ENCODE measurements at places on chromosomes 16 and 17.

DNA sequence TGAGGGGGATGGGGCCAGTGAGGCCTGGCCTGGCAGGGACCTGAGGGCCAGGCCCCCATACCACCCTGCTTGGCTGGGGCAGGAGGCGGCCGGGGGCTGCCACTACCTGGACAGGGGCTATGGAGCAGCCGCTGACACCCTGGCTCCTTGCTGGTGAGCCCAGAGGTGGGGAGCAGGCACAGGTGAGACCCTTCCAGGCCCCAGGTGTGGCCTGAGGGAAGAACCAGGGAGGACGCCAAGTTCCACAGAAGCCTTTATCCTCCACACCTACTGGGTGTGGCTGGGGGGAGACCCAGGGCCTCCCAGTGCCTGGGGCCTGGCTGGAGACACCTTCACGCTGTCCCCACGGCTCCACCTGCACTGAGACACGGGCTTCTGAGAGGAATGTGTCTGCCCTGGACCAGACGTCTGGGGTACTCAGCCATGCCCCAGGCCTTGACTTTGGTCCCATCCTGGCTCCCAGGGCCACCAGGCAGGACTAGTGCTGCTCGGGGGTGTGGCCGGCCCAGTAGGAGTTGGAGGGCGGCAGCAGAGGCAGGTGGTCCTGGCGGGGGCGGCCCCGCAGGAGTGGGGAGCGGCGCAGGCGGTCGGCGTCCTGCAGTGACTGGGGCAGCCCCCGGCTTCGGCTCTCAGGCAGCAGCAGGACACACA, 4.7 kb downstream of the SLC22A31 start:
- no peak for DNase-seq

GRCh38 chr17:44030482-44030881, 15.7 kb upstream of the TMEM101 start:
- DNase-seq: no peak

- no peak for DNase-seq
Observed at GRCh38 chr17:7348478-7349242, 3.3 kb upstream of the KCTD11 start.

GRCh38 chr16:549544-550263, 10.5 kb upstream of the PRR35 start:
- no peak for DNase-seq

DNA sequence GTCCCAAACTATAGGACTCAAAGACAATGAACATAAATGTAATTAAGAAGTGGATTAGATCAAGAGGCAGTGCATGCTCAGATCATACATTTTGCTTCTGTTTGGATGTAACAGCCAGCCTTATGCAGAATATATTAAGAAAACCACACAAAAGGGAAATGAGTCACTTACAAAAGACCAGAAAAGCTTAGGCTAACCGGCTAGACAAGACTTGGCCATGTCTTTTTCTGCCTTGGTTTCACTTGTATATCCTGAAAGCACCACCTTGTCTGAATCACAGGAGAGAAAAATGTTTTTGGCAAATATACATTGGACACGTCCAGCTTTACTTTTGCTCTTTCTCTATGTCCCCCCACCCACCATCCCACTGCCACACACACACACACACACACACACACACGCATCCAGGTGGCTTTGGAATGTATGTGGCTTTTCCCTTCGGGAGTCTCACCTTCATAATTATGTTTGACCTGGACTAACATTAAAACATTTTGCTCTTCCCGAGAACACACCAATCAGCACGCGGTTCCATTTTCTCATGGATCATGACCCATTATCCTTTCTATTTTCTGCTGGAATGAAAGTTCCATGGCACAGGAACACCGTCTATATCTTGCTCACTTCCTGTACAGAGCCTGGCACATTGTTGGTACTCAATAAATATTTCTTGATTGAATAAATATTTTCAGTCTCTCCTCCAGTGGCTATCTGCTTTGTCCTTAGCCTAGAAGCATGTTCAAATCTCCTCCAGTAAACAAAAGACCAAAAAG, 64.6 kb downstream of the CDK5R1 start:
- peak; percentile 78 for DNase-seq

- DNase-seq: no peak
Observed at GRCh38 chr17:44627513-44628242, 28.6 kb upstream of the MEIOC start.

GRCh38 chr17:76888661-76889060, 20.5 kb downstream of the MGAT5B start:
- DNase-seq: no peak

- DNase-seq: peak; percentile 42
Observed at GRCh38 chr17:31877911-31878702, 19.1 kb upstream of the COPRS start.

DNA sequence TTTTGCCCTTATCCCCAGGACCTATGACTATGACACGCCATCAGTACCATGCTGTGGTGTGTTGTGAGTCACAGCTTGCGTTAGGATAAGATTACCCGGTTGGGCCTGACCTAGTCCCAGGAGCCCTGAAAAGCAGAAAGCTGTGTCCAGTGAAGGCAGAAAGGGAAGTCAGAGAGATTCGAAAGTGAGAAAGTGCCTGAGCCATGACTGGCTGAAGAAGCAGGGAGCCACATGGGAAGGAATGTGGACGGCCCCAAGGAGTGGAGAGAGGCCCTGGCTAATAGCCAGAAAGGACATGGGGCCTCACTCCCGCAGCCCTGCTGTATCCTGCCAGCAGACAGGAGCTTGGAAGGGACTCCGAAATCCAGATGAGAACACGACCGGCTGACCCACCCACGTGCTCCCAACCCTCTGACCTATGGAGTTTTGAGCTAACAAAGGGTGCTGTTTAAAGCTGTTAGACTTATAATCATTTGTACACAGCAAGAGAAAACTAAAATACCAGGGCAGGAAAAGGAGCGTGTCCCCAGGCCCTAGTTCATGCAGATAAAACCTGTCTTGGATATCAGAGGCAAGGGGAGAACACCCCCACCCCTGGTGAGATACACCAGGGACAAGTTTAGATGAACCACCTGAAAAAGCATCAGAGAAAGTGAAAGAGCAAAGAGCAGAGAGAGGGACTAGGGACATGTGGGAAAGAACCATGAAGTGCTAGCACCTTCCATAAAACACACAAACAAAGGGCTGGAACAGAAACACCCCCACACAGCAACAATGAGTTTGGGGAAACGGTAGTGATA, 115.3 kb downstream of the SLC39A11 start:
- no peak for DNase-seq

- no peak for DNase-seq
Observed at GRCh38 chr17:61160789-61161445, 238.7 kb upstream of the TBX2 start.
